ENCODE measurements at places on chromosomes 5 and 9. TPM values are rescaled to one million over a fixed set of nuclear protein-coding genes. Genes with fewer than 3 reads are reported as not detected.

SCGB3A1 gene
- not detected for total RNA-seq

MAMDC2 gene
- total RNA-seq: 2.3 TPM

THOC3 gene
- 62.9 TPM for total RNA-seq

TOMM5 gene
- 59.9 TPM for total RNA-seq
